ENCODE measurements at places on chromosomes 4 and X. TPM values are rescaled to one million over a fixed set of nuclear protein-coding genes. Genes with fewer than 3 reads are reported as not detected.

DNA sequence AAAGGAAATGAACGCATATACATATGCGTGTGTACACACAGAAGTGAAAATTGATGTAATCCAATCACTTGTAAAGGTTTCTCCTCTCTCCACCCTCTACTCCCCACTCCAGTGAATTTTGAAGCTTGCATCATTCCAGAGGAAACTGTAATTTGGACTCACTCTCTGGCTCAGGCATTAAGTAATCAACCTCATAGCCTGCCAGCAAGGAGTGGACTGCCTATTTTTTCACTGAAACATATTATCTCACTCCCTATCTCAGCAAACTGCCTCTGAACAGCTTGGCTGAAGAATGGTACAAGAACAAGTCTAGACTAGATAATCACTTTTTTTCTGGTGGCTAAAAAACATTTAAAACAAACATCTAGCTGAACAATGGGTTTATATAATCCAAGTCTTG, 124.2 kb downstream of the C4orf51 start:
- no peak for ATAC-seq

The TREX2 gene
- 2.5 TPM for total RNA-seq

DNA sequence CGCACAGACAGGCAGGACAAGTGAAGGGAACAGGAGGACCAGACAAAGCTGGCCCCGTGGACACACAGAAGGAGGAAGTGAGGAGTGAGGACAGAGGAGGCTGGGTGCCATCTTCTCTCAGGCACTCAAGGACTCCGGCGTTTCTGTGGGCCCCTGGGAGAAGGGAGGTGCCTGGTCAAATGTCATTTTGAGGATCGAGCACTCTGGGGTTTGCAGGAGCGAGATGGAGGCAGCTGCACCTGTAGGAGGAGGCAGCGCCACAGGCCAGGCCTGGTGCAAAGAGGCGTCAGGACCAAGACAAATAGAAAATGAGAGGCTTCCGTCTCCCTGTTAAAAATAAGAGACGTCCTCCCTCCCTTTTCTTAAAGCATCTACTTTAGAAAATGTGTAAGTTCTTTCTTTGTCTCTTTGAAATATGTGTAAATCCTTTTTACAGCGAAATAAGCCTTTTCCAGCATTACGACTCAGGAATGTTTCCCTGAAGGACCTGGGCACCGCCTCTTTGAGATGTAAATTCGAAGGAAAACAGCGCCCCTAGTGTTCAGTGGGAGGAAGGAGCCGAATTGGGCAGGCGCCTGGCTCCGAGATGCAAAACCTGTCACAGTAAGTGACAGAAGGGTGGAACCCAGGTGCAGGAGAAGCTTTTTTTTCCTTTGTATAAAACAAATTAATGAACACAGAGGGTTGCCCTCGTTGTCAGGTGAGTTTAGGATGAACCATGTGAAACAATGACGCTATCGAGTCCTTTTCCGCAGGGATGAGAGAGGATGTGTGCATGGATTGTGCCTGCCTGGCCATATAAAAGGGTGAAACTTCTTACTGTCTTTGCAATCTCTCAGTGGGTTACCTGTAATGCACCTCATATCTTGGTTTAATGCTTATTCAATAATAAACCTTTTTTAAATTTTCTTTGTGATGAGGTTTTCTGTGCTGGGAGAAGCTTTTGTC, 1.4 kb upstream of the C4orf50 start:
- ATAC-seq = no peak

The MAGEA2 gene
- not detected for total RNA-seq

The NDUFC1 gene
- 34.9 TPM for total RNA-seq

DNA sequence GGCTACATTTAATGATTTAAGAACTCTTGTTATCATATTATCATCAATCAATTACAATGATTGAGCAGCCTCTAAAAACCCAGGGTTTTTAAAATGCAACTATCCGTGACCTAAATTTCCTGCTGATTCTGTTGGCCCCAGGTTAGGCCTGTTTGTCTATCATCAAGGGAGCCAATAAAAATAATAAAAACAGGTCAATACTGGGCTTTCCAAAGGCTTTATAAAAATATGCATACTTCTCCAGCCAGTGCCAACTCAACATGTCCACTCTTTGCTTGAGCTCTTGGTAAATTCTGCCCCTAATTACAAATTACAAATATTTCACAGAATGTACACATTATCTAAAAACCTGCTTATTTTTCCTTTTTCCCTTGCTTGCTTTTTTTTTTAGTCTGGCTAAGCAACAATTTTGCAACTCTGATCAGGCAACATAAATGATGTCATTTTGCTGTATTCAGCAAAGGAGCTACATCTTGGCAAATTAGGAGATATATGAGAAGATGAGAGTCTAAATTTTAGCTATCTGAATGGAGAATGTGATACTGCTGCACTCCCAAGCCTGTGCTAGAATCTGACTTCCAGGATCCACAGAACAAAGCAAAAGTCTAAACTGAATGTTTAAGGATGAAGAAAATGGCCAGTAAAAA, 204.0 kb downstream of the SCFD2 start:
- ATAC-seq = no peak

The TMSB15C gene
- 5.1 TPM for total RNA-seq

All from activated T-helper 17 cell treated with anti-CD3 and anti-CD28 coated beads, Interleukin-2, amount 50 U/mL, for 72 hours (primary cell).